ENCODE measurements at places on chromosomes 11 and 22.

- peak; percentile 9 for DNase-seq
These were observed 290.3 kb upstream of the API5 start for GRCh38 chr11:43021466-43021865.

DNA sequence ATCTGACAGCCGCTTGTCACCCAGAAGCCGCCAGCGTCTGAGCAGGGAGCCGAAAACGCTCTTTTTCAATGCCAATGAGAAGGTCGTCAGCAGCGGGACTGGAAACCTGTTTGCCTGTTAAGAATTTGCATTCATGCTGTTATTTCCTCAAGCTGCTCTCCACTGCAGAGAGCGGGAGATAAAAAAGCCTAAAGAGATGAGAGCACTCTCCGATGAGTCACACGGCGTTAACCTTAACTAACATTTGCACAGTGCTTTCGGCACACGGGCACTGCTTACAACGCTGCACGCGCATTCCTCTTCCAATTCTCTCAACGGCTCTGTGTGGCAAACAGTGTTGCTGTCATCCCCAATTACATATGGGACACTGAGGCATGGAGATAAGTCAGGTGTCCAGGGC is 40.0 kb upstream of the RTL6 start:
- peak; percentile 35 for DNase-seq

DNA sequence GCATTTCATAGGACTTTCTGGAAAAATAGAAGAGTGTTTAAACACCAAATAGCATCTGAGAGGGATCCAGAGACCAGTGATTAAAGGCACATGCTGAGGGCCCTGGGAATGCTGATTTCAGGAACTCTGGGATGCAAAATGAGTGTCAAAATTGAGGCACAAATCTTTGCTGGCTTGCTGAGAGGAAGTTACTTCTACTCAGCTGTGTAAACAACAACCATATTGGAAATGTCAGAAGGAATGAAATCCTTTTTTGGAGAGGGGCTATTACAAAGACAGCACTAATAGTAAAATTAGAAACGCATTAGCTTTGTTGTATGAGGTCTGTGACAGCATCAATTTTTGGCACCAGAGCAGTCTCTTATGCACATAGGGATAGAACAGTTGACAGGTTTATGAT is 267.8 kb upstream of the RAG2 start:
- DNase-seq, result no peak

DNA sequence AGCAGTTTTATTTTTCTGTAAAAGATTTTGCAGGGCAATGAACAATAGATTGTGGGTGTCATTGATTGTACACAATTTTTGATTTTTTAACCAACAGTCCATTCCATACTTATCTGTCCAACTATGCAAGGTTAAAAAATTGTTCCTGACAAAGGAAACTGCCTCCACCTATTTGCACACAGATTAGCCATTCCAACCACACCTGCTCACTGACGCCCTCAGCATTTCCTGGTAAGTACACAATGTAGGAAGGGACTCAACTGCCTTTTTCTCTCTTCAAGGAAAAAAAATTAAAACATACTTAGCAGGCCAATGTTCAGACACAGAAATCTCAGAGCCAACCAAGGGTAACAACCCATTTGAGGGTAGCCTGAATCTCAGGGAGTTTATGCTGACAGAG is 4.3 kb upstream of the FUT4 start:
- DNase-seq, result no peak

GRCh38 chr11:24514219-24514594 is 17.4 kb downstream of the LUZP2 start:
- no peak for DNase-seq

DNA sequence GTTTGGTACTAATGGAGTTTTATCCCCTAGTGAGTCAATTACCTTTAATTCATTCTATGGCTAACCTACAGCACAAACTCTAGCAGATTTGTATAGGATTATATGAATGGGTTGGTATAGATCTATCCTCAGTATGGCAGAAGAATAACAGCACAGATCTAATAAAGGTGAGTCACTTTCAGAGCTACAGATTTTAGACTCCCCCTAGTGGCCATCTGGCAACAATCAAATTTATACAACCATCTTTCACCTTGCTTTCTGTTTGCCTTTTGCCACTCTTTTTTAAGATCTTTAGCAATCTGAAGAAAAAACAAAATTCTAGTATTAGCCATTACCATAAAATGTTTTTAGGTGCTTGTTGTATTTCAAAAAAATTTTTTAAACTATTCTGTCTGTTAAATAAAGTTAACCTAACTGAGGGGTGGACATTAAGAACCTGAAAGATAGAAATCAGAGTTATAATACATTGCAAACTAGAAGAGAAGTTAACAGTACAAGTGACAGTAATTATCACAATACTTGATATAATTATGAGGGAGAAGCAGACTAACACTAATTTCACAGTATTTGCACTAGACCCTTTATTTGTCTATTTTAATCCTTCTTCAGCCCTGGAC is 25.8 kb downstream of the DDIAS start:
- peak; percentile 6 for DNase-seq

DNA sequence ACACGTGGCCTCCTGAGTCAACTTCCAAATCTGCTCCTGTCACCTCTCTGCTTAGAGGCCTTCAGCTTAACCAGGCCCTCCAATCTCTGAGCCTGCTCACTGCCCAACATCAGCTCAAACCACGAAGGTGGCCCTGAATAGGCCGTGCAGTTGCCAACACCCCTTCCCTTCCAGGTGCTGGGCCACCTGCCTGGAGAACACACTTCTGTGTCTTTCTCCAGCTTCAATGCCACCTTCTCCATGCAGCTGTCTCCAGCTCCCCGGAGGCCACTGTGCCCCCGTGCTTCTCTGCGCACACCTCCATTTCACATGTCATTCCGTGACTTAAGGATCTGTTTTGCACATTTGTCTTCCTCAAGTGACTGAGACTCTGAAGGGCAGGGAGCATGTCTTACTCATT is 5.3 kb downstream of the RELA start:
- DNase-seq, result no peak

DNA sequence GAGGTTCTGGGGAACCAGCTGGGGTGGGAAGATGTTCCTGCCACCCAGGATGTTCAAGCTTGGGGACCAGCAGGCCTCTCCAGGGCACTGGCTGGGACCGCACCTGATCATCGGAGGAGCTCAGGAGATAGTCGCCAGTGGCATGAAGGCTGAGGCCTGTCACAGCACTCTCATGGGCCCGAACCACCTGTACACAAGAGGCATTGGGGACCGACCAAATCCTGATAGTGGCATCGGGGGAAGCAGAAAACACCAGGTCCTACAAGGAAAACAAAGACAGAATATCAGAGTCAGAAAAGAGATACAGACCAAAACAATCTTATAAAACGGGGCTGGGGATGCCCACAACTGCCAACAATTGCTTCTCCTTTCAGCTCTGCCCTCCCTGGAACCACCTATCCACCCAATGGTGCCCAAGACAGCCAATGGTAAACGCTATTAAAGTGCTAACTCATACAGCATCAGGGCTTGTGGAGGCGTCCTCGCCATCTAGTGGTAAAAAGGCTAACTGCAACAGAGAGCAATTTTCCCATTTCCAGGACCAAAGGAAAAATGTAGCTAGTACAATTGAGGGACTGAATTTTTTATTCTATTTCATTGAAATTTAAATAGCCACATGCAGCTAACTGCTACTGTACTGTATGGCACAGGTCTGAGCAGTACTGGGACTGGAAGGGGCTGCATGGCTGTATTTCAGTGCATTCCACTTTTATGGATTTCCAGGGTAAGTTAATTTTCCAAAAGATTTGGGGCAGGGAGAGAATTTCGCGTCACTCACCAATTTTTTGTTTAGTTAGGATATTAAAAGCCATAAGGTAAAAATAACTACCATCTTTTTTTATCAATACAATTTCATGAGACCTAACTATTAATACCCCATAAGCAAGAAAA is 7.1 kb downstream of the PRPF19 start:
- peak; percentile 73 for DNase-seq

DNA sequence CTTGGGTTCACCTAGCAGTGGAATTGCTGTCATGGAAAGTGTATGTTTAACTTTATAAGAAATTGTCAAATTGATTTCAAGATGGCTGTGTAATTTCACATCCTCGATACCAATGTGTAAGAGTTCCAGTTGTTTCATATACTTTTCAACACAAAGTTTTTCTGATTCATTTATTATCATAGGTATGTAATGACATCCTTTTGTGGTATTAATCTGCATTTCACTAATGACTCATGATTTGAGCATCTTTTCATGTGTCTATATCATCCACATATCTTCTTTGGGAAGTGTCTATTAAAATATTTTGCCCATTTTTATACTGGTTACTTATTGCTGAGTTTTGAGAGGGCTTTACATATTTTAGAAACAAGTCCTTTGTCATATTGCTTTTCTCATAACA is 17.0 kb upstream of the GLYATL1B start:
- no peak for DNase-seq

- no peak for DNase-seq
These were observed 6.7 kb upstream of the TSKU start for GRCh38 chr11:76776472-76776871.

DNA sequence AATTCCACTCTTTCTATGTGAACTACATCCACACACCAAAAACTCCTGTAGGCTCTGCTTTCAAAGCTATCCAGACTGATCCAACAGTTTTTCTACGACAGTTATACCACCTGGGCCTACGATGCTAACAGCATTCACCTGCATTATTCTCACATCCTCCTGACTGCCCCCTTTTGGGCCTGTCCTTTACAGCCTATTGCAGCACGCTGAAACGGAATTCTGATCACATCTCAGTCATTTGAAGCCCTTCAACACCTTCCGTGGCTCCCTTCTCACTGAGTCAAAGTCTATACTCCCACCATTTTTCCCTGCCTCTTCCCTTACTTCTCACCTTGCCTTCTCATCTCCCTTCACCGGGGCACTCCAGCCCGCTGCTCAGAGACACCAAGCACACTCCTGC is 791.3 kb upstream of the KIRREL3 start:
- no peak for DNase-seq

DNA sequence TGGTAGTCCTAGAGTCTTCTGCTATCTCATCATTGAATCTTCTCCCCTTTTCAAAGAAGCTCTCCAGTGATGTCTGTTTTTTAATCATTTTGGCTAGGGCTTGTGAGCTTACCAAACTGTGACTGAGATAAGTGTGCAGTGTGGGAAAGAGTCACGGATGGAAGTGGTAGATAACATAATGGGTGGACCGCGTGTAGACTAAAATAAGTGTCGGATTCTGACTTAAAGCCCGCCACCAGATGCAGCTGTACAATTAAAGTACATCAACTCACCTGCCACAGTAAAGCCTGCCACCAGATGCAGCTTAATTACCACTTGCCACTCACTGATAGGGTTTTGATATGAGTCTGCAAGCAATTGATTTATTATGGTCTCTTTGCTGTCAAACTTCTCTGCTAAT is 581.5 kb downstream of the LRRC4C start:
- no peak for DNase-seq

- no peak for DNase-seq
These were observed 57.2 kb downstream of the CTNND1 start for GRCh38 chr11:57818812-57819211.

- no peak for DNase-seq
These were observed 52.6 kb downstream of the MICAL3 start for GRCh38 chr22:17971711-17972110.

DNA sequence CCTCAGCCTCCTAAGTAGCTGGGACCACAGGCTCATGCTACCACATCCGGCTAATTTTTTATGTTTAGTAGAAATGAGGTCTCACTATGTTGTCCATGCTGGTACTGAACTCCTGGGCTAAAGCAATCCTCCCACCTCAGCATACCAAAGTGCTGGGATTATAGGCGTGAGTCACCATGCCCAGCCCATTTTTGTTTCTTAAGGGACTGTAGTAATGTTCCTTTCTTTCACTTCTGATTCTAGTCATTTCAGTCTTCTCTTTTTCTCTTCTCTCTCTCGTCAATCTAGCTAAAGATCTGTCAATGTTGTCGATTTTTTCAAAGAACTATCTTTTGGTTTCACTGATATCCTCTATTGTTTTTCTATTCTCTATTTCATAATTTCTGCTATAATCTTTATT is 111.0 kb upstream of the APOA1 start:
- no peak for DNase-seq

DNA sequence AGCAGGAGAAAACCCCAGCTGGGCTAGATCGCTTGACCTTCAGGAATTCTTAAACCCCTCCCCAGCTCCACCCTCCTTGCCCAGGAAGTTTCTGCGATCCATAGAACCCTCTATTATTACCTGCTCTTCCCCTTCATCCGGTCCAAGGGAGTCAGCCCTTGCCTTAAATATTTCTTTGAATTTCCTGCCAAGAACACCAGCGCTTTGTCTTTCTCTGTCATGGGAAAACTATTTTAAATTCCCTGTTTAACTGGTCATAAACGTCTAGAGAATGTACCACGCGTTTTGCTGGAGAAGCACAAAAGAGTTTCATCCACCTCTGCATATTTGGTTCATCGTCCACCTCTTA is 496 bp upstream of the TRAF6 start:
- DNase-seq, result no peak

- DNase-seq, result no peak
These were observed 177.9 kb downstream of the ETS1 start for GRCh38 chr11:128409476-128409875.

DNA sequence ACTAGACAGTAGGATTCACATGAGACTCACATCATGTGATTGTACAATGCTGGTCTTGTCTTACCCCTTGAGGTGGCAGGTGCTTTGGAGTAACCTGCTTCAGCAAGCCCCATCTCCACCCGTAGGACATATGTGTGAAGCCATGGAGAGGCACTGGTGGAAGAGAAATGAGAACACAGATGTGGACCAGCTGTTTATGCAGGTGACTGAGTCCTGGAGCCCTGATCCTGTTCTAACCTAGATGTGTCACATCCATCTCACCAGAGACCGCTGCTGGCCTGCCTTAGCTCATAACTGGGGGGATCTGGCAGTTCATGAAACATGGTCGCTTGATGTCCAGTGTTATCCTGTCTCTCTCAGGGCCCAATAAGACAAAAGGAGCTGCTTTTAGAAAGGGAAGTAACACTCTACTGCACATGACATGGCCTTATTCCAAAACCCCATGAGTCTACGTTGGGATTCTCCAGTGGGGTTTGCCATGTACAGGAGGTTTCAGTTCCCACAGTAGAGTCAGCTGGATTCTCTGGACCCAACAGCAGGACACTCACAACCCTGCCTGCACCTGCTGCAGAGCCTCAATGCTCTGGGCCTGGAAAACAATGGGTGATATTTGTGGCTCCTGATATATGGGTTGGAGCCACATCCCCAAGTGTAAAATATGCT is 62.0 kb downstream of the GGTLC2 start:
- no peak for DNase-seq

GRCh38 chr22:28112548-28113043 is 193.5 kb upstream of the PITPNB start:
- DNase-seq, result peak; percentile 82

GRCh38 chr22:31750365-31751284 is 693 bp upstream of the PRR14L start:
- DNase-seq, result peak; percentile 4

- DNase-seq, result peak; percentile 20
These were observed 9.8 kb downstream of the PPP6R3 start for GRCh38 chr11:68470304-68470811.

- DNase-seq, result no peak
These were observed 84.6 kb downstream of the DBX1 start for GRCh38 chr11:20075627-20076026.

- no peak for DNase-seq
These were observed 7.0 kb upstream of the SIDT2 start for GRCh38 chr11:117171404-117172061.

Measured in retina (tissue), 1 donor.